Islet precursor cell (in vitro differentiated cells): ENCODE measurements at places on chromosomes 7 and 10.

DNA sequence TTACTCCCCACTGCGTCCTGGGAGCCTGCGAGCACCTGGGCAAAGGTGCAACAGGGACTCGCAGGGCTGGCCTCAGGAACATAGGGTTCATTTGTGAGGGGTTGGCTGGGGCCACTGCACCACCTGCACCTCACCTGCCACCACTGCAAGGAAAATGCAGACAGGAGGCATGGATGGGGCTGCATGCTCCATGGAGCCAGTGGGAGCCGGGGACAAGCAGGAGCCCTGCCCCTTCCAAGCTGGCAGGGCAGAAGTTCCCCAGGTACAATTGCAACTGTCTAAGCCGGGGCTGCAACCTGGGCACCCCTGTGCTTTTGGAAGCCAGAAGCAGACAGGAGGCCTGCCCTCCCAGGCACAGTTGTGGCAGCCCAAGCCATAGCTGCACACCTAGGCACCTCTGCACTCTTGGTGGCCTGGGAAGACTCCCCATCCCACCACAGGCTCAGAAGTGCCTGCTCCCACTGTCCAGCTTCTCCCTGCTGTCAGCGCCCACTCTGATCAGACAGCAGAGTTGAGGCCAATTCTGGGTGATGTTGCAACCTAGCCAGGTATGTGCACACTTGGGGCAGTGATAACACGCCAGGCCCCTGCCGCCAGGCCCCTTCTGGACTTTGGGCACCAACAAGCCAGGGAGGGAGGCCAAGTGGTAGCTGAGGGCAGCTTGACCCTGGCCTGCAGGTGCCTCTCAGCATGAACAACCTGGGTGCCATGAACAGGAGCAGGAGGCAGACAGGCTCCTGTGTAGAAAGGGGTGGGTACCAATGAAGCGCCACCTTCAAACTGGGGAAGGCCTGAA lies 58.2 kb downstream of the TMEM106B start:
- DNase-seq = no peak

GRCh38 chr10:44576702-44577191 lies 191.8 kb upstream of the CXCL12 start:
- DNase-seq = peak; percentile 37

- DNase-seq = no peak
Observed at GRCh38 chr7:70034999-70035398, 436.7 kb downstream of the AUTS2 start.

GRCh38 chr7:91291902-91292301 lies 27.7 kb downstream of the FZD1 start:
- DNase-seq = no peak

GRCh38 chr7:87918740-87919139 lies 15.3 kb upstream of the ADAM22 start:
- no peak for DNase-seq

DNA sequence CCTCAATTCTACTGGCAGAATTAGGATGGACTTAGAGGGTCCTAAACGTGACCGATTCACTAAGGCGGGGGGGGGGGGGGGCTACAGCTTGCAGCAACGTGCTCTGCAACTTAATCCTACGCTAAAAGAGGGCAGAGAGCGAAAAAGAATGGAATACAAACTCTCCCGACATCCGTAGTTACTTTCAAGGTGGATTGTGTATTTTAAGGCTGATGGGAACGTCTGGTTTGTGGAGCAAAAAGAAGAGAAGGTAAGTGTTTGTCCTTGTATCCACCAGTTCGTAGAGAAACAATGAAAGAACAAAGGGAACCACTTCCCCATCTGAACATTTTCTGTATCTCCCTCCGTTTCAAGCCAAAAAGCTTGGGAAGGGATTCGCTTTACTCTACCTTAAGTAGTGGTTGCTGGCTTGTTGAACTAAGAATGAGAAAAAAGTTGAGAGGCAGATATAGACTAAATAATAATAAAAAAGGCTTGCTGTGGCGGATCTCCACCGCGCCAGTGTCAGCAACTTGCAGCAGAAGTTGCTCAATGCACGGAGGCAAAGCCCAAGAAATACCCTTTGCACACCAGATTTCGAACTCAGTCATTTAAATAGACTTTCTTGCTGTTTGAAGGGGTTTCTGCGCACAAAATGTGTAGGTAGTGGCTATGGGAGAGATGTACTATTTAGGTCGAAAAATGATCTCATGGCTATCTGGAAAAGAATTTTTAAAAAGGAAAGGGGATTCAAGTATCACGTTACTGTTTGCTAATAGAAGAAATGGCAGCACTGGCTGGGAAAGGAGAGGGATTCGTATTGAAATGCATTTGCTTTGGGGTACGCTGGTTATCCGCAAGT lies 736 bp downstream of the SKIDA1 start:
- peak; percentile 52 for DNase-seq

GRCh38 chr7:105304040-105304895 lies 84.5 kb downstream of the SRPK2 start:
- no peak for DNase-seq

DNA sequence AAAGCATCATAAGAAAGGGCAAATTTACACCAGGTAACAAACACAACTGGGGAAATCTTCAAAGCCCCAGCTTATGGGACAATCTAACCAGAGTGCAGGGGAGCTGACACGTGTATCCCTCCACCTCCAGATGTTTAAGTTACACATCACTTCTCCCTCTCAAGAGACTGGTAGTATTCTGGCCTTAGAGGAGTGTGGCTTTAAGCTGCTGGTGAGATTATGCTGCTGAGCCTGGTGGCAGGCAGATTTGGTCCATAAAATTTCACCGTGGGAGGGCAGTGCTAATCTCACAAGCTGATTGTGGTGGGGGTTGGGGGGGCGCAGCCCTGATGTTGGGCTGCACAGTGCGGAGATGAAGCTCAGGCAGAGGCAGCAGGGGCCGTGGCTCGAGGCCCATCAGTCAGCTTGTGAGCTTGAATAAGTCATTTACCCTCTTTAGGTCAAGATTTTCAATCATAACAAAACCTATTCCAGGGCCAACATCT lies 431.0 kb upstream of the GALNT17 start:
- DNase-seq = no peak

GRCh38 chr7:31478018-31478417 lies 35.9 kb upstream of the ITPRID1 start:
- DNase-seq = no peak

DNA sequence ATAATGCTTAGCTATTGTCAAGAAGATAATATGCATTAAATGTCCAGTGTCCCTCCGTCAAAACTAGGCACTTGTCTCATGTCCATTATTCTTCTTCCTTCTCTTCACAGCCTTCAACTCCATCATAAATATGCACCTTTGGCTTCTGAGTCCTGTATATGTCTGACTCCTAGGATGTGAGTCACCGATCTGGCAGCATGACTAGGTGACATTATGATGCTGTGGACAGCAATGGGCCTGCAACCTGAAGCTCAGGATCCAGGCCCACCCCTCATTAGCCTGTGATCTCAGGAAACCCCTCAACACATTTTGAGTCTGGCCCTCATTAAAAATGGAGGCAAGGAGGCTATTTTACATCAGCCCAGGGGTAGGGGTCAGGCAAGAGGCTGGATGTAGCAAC lies 362.5 kb upstream of the ZMIZ1 start:
- DNase-seq = peak; percentile 63

GRCh38 chr7:130838738-130839137 lies 104.7 kb upstream of the KLF14 start:
- no peak for DNase-seq

DNA sequence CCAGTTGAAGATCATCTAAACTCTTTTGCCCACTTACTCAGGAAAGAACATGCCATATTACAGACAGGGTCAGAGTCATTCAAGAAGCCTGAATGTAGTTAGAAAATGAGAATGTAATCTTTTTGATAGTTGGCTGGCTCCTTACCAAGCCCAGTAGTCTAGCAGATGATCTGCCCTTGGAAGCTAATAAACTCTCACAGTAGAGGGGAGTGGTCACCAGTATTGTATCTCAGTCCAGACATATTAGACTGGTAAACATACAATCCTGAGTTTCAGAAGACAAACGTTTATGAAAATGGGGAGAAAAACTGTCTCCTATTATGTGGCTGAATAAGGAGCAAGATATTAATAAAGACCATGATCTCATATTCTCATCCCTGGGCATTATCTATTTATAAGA lies 65.3 kb downstream of the SEPTIN7 start:
- DNase-seq = no peak

DNA sequence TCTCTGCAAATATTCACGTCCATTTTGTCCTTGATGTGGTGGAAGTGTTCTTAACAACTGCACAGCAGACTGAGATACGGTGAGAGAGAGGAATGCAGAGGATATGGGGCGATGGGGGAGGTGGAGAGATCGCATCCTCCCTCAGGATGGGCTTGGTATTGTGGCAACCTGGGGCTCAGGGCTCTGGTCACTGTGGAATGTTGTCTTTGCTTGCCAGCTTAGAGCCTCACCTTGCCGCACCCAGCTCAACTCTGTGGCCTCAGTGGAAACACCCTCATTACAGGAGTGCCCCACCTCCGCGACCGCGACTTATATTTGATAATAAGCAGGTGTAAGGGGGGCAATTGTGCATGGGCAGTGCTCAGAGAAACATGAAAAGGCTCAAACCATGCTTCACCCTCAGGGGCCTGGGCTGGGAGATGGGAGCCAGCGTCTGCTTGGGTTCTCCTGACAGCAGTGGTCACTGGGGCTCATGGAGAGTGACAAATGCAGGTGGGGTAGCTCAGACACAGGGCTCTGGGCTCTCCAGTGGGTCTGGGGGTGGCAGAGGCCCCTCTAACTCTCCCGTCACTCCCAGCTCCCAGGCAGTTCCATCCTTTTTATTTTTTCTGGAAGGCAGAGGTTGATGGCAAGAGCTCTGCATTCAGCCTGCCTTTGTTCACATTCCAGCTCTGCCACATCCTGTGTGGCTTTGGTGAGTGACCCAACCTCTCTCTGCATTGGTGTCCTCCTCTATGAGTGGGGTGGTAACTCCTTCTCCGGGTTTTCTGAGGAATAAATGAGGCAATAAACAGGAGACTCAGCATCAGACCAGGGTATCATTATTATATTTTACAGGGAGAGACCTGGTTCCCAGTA lies 43.1 kb upstream of the EMX2 start:
- peak; percentile 54 for DNase-seq
